ENCODE measurements at places on chromosomes 6 and 20.

DNA sequence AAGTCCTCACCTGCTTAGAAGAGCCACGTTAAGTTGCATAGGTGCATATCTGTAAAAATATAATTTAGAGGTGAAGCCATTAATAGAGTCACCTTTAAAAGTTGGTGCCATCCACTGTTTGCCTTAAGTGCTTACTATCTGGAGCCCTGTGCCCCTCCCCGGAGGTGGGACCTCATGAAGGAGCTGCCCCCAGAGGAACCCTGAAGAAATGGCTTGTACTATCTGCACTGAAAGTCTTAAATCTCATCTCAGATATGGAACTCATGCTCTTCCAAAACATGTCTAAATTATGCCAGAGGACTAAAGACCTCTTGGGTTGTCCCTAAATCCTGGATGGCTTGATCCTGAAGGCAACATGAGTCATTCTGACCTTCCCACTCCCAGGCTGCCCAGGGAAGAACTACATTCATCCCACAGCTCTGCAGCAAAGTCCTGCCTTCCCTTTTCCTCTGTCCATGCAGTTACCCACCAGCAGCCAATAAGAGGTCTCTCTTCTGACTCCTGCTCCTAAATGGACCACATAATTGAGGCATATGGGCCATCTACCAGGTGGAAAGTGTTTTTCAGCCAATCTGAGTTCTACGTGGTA is 85.3 kb downstream of the ASXL1 start:
- DNase-seq, result no peak

DNA sequence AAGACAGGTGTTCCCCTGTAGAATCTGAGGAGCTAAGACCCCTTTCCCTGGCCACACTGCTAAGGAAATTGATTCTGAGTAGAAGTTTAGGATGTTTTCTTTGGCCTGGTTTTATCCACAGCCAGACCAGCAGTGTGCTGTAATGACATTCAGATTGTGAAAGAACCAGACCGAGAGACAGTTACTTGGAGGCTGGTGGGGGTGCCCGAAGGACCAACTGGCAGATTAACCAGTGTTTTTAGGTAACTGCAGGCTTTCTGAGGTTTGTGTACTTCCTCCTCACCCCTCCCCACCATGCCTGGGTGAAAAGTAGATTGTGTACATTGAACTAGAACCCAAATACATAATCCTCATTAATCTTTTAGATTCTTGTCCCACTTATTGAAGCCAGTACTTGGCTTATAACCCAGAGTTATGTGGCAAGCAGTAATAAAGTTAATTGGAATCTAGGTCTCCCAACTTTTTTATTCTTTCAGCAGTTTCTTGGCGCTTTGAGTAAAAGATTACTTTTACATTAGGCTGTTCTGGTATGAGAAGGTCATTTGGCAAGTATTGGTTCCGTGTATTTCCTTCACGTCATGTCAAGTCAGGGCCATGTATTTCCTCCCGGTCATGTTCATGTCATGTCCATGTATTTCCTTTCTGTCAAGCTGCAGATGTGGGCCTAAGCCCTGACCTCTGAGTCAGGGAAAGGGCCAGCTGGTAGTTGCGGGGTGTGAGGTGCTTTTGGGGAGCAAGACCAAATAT is 93.7 kb downstream of the TCP11 start:
- DNase-seq, result no peak

DNA sequence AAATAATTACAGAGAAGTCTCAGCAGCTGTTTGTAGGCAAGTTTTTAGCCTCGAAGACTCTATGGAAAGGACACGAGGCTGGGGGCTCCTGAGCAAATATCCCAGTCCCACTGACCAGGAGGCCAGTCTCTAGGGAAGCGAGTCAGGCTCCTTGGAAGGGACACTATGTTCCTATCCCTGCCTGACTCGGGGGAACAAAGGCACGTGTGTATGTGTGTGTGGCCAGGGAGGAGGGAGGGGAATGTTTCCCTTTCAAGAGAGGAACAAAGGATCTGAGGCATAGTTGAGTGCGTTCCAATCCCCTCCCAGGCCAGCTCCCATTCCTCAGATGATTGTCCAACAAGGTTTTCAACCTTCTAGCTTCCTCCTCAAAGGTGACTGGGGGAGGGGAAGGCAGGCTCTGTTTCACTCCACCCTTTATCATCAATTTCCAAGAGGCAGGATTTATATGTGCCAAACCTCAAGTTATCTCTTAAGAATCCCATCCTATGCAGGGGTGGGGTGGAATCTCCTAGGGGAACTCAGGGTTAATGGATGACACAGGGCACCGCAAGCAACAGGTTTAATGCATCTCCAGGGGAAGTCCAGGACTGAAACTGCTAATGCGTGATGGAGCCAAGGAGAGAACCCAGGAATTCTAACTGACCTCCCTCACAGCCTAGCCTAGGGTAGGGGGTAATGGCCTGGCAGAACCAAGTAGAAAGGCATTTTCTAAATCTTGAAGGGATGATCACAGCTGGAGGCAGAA is 9.9 kb downstream of the BCL2L1 start:
- no peak for DNase-seq

DNA sequence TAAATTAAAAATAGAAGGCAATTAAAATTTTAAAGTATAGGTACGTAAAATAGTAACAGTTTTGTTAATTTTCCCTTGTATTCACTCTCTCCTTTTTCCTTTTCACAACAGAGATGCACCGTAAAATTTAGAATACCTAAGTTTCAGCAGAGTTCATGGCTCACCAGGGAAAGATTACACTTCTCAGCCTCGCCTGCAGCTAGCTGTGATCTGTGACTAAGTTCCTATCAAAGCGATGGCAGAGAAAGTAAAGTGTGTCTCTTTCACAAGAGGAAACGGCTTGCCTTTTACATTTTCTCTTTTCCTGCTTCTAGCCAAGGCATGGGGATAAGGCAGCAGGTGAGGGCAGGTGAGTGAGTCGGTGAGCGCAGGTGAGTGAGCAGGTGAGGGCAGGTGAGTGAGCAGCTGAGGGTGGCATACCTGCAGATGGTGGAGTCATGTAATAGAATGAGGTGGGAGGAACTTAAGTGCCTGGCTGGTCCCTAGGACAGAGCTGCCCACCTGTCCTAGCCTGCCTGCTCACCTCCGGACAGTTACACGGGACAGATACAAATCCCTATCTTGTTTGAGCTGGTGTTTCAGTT is 30.9 kb downstream of the ZFP64 start:
- DNase-seq, result no peak

GRCh38 chr20:53972179-53972578 is 98.2 kb downstream of the BCAS1 start:
- DNase-seq, result no peak

DNA sequence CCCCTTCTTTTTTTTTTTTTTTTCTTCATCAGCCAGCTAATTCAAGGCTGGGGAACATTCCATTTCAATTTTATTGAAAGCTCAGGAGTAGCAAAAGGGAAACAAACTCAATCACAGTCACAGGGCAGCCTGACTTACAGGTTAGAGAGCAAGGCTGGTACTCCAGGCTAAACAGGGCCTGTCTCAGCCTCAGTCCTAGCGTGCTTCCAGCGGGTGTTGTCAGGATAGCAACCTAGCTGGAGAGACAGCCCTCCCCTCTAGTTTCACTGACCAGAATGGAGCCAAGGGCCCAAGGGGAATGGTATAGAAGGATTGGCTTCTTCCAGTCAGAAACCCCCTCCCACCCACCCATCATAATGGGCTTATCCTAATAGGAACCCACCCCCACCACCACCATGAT is 132.9 kb downstream of the PXDC1 start:
- no peak for DNase-seq

DNA sequence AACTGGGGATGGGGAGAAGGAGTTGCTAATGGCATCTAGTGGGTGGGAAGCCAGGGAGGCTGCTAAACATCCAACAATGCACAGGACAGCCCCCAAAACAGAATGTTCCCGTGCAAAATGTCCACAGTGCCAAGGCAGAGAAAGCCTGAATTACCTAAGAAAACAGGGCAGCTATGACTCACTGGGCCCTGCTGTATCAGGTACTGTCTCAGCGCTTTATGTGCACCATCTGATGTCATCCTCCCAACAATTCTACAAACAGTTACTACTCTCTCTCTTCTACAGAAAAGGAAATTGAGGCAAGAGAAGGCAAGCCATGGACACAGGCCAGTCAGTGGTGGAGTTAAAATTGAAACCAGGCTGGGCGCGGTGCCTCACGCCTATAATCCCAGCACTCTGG is 3.1 kb downstream of the YTHDF1 start:
- no peak for DNase-seq

DNA sequence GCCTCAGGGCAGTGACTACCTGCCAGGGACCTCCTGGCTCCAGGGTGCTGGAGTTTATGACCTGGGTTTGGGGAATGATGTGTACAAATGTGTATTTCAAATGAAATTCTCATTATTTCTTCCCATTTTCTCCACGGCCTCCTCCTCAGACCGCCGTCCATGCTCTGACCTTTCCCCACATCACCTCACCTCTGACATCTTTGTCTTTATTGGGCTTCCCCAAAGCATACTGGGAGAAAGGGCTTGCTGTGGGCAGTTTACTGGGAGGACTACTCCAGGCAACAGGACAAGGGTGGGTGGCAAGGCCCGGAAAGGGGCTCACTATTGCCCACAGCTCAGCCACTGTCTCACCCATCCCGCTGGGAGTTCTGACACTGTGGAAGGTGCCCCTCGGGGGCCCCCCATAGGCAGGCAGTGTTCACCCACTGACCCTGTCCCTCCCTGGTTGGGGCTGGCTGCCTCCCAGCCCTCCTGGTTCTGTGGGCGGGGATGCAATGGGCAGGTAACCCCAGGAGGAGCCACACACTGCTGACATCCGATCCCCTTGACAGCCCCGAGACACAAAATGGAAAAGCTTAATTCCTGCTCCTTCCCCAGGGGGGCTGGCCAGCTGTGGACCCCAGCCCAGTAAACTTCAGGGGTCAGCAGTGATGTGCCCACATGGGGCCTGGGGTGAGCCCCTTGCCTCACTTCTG is 39.8 kb upstream of the CST7 start:
- no peak for DNase-seq

- DNase-seq, result no peak
Observed at GRCh38 chr6:91822581-91822980, 1235.7 kb upstream of the MAP3K7 start.

DNA sequence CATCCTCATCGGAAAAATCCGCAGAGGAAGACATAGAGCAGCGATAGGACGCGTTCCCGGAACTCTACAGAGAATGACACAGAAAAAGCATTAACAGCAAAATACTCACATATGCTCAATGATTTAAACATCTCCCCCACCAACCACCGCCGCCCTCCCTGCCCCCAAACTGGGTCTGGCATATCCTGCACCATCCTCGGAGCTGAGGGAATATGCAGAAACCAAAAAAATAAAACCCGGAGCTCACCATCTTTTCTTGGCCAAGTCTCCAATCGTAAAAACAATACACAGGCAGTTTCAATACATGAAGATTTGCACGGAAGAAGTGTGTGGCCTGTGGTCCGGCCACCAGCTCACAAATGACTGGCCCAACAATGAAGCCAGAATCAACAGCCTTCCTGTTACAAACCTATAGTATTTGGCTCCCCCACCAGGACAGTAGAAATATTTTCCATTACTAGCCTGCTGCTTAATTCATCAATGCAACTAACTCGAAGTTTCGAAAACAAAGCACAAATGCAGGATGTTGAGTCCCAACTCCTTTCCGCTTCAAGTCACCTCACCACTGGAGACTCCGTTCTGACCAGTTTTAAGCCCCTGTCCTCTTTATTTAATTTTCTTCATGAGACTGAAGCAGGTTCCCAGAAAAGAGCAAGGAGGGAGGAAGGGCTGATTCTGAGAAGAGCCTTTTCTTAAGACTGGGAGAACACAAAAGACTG is 103.2 kb upstream of the BEND6 start:
- peak; percentile 6 for DNase-seq

- DNase-seq, result peak; percentile 80
Observed at GRCh38 chr6:89999154-89999553, 104.9 kb downstream of the GJA10 start.

DNA sequence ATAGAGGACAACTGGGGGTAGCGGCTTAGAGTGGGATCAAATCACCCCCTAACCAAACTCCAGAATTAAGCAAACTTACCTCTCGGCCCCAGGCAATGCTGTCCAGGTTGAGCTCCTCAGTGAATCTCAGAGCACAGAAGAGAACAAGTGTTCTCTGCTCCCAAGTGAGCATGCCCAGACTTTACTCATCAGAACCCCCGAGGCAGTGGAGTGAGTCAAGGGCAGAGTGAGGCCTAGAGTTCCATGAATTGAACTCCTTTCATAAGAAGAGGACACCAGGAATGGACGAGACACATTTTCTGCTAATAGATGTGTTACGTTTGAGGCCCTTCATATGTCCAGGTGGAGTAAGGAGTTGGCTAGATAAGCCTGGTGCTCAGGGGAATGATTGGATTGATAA is 134.0 kb upstream of the DTNBP1 start:
- DNase-seq, result no peak

DNA sequence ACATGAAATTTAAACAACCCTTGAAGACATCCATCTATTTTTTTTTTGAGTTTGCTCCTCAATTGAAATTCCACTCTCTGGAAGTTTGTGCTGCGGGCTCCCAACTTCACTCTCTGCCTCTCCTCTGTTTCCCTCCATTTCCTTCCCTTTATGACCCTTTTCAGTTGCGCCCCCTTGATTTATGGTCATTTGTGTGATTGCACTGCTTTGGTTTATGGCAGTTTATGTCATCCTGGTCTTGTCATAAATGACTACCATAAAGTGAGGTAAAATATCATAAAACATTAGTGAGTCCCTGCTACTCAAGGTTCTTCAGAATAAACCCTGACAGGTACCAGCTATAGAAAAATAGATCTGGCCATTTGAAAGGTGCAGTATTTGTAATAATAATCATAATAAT is 348.3 kb upstream of the ZFP64 start:
- DNase-seq, result no peak

- no peak for DNase-seq
Observed at GRCh38 chr6:168837254-168838036, 396.5 kb downstream of the SMOC2 start.

DNA sequence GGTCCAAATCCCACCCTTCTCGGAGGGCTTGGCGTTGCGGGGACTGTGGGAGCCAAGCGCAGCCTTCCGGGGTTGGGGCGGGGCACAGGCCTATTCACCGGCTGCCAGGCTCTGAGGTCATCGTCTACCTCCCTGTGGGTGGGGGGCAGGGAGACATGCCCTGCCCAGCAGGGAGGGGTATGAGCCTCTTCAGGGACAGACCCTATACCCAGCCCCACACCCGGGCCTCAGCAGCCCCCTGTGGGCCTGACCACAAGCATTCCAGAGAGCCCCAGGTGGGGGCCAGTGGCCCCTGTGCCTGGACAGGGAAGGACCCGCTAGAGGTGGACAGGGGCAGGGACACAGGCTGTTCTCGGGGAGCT is 11.6 kb downstream of the LAMA5 start:
- no peak for DNase-seq

DNA sequence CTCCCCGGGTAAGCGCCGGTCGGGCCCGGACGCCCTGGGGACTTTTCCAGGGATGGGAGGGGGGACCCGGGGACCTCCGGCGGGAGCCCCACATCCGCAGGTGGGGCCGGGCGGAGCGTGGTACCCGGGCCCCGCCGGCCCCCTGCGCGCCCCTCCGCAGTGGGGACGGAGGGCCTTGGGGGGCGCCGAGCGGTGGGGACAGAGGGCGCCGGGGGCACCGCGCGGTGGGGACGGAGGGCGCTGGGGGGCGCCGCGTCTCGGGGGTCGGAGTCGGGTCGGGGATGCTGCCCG is 270 bp downstream of the PLEKHG1 start:
- no peak for DNase-seq
